Pulmonary artery endothelial cell (primary cell): ENCODE measurements at places on chromosomes 2 and 18. TPM values are rescaled to one million over a fixed set of nuclear protein-coding genes. Genes with fewer than 3 reads are reported as not detected.

DNA sequence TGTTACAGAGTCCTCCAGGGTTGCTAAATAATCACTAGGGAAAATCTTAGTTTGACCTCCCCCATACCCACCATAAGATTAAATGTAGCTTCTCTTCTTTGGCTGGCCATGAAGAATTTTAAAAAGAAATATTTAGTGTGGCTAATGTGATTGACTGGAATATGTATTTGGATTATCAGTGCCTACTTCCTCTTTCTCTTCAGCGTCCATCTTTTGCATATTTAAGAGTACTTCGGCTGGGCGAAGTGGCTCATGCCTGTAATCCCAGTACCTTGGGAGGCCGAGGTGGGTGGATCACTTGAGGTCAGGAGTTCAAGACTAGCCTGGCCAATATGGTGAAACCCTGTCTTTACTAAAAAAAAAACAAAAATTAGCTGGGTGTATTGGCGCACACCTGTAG is 28.8 kb downstream of the ADAM23 start:
- DNase-seq, result no peak

- DNase-seq, result no peak
Observed at GRCh38 chr2:239201884-239202283, 198.9 kb downstream of the HDAC4 start.

GRCh38 chr18:50651334-50651733 is 91.4 kb downstream of the MAPK4 start:
- no peak for DNase-seq

GRCh38 chr18:55576001-55576400 is 12.0 kb downstream of the TCF4 start:
- no peak for DNase-seq

DNA sequence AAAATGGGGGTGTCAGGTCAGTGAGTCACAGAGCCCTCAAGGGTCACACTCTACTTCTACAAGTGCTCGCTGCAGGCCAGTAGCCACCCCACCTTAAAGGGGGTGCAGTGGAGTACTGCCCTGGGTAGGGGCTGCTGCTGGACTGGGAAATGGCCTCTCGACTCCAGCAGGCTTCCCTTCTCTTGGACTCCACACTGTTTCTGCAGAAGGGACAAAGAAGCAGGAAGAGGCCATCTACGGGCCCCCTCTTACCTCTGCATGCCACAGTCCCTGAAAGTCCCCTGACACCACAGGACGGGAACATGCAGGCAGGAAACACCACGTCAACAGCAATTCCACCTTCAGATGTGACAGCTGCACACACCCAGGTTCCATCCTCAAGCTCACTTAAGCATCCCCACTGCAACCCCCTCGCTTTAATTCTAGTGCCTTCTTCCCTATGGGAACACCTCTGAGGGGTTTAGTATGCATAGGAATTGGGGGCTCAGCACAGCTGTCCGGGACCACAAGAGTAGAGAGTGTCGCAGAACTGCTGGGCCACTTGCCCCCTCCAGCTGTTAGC is 22.3 kb downstream of the SNED1 start:
- no peak for DNase-seq

ATP6V1C2 gene
- total RNA-seq, result 0.04 TPM in 1 of 2 replicates, not detected in the other

HRH4 gene
- 0.07 TPM in 1 of 2 replicates, not detected in the other for total RNA-seq

RAX gene
- not detected in 2 replicates for total RNA-seq

ADGRF3 gene
- total RNA-seq, result 0.04 TPM in 1 of 2 replicates, not detected in the other

CXCR1 gene
- not detected in 2 replicates for total RNA-seq

CAPN14 gene
- total RNA-seq, result 0.07 TPM in 1 of 2 replicates, not detected in the other
